NCI-H1092 treated with DMSO at 0.1 percent for 48 hours (cell line): ENCODE measurements at places on chromosomes 7 and 10.

- DNase-seq = no peak
These were observed 358.8 kb downstream of the PRPF18 start for GRCh38 chr10:13945390-13946208.

- DNase-seq = no peak
These were observed 17.8 kb upstream of the CCDC3 start for GRCh38 chr10:13019280-13019679.

DNA sequence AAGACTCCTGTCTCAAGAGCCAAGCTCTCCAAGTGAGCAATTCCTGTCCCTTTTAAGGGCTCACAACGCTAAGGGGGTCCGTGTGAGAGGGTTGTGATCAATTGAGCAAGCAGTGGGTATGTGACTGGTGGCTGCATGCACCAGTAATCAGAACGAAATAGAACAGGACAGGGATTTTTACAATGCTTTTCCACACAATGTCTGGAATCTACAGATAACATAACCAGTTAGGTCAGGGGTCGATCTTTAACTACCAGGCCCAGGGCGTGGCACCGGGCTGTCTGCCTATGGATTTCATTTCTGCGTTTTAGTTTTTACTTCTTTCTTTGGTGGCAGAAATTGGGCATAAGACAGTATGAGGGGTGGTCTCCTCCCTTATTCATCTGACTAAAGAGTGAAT, 54.9 kb upstream of the SP4 start:
- DNase-seq = no peak

GRCh38 chr10:97842656-97843280, 6.9 kb upstream of the GOLGA7B start:
- DNase-seq = no peak

- no peak for DNase-seq
These were observed 957.4 kb upstream of the LRRTM3 start for GRCh38 chr10:65968437-65968836.

GRCh38 chr7:43612599-43613589, 30.0 kb downstream of the STK17A start:
- no peak for DNase-seq

GRCh38 chr10:71246591-71247413, 34.4 kb downstream of the UNC5B start:
- no peak for DNase-seq

DNA sequence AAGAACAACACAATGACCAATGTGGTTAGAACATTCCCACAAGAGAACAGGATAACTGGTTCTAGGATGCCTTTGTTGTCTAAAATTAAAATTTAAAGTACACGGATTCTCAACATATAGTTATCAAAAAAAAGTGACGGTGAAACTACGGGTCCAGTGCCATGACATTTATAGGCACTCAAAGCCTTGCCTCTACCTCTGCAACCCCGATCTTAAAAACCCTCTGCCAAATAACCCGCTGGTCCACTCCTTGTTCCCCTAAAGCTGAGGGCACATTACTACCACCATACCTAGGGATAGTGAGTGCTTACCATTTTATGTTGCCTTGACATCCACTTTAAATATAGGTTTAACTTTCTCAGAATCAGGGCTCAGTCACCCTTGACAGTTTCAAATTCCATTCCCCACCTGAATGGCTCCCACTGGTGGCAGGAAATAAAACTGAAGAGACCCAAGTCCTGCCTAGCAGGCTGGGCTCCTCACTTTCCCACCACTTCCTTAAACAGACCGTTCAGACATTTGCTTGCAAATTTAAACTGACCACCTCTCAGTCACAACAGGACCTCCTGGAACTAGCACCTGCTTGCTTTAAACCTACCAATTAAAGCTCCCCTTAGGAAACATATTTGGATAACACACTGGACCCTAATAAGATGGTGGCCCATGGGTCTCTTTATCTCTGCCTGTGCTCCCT, 169.9 kb upstream of the ASAH2 start:
- no peak for DNase-seq

- no peak for DNase-seq
These were observed 95.5 kb downstream of the SGMS1 start for GRCh38 chr10:50528206-50528605.

GRCh38 chr7:124033095-124033806, 384 bp upstream of the TMEM229A start:
- peak; percentile 25 for DNase-seq

- DNase-seq = no peak
These were observed 29.8 kb upstream of the FHIP2A start for GRCh38 chr10:114791768-114792167.

GRCh38 chr7:100679927-100680575, 6.5 kb downstream of the GNB2 start:
- DNase-seq = no peak
